Activated T-cell treated with anti-CD3 and anti-CD28 coated beads, Interleukin-2, amount 50 U/mL, for 48 hours (primary cell): ENCODE measurements at places on chromosomes 16 and 17.
A peak's percentile ranks its signal among the peaks of the same experiment; 100 is the strongest.

DNA sequence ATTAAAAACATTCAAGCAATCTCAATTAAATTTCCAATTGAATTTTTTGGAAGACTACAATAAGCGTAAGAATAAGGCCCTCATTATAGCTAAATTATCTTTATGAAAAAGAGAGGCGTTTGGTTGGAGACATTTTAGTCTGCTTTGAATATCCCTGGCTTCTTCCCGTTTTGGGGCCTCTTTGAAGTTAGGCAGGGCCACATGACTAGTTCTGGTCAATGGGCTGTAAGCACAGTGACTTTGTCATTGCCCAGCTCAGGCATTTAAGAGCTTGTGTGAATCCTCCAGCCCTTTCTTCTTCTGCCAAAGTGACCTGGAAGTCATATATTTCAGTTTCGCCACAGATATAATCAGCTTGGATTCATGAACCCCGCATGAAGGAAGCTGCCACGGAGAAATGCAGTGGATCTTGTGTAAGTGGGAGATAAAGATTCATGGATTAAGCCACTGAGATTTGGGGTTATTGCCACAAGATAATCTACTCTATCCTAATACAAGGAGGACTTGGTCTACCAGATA lies 21.7 kb upstream of the UBTF start:
- no peak for DNase-seq

- no peak for DNase-seq
Observed at GRCh38 chr17:54933921-54934320, 33.3 kb downstream of the TOM1L1 start.

GRCh38 chr16:82776470-82777146 lies 149.8 kb downstream of the CDH13 start:
- DNase-seq: no peak

GRCh38 chr17:39200070-39200879 lies at the start of gene RPL19:
RPL19 (plus strand) TSS chr17:39200283; CDS start chr17:39200345, 62 bp downstream.
- DNase-seq: peak; percentile 88

GRCh38 chr17:76268015-76268749 lies 3.0 kb downstream of the UBALD2 start:
- peak; percentile 86 for DNase-seq

DNA sequence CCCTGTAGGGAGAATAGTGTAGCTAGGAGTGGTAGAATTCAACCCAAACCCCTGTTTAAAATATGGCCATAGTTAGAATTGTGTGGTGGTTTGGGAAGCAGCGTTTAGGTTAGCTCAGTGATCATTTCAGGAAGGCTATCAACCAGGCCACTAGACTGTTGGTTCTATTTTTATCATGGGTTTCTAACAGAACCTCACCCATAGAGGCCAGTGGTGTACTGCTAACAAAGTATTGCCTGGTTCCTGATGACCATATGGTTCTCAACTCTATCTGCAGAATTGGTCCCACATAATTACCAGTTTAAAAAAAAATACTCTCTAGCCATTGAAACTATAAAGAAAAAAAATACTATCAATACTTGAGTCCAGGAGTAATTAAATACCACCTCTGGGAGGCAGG lies 70.5 kb upstream of the RASL10B start:
- DNase-seq: no peak

DNA sequence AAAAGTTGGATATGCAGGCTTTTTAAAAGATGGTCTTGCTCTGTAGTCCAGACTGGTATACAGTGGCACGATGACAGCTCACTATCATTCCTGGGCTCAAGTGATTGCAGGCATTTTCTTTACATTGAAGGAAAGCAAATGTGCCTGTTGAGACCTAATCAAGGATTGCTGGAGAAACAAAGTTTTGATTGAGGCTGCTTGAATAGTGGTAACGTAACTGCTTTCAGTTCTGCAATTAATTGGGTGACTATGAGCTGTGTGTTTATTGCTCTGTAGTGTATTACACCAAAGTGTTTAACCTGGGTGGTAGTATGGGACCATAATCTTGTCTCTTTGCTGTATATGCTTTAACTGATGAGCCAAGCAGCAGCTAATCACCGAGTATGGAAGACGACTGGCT lies 2.3 kb downstream of the UBB start:
- no peak for DNase-seq

- DNase-seq: no peak
Observed at GRCh38 chr17:924711-925475, 54.7 kb downstream of the NXN start.
